ENCODE measurements at places on chromosomes 12 and 14.

DNA sequence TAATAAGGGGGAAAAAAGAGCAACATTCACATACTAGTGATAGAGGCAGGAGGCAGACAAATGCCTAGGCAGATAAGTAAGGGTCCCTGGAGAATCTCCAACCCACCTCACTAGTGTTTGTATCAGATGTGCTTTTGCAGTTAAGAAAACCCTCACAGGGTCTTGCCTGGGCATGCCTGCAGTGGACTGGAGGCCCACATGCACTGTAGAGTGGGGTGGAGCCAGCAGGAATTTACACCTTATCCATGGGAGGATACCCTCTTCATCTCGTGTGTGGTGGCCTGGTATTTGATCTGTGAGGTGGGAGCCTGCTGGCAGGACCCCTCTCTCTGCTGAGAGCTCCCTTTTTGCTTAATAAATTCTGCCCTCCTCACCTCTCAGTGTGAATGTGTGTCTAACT is 238.0 kb upstream of the SLC16A7 start:
- DNase-seq = no peak

DNA sequence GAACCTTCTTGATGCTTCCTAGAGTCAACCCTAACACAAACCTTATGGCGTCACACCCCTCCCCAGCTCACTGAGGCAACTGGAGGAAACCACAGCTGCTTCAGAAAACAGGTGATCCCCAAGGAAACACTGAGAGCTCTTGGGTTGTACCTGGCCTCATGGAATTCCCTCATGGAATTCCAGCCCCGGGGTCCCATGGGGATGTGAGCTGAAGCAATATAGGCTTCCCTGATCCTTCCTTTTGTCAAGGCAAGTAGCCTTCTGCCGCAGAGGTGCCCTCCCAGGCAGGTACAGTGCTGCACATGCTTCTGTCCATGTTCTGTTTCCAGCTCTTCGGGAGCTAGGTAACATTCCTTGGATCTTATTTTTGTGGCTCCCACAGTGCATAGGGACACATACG is 47.3 kb downstream of the TSPAN11 start:
- no peak for DNase-seq

GRCh38 chr12:92582475-92582874 is 120.3 kb upstream of the PLEKHG7 start:
- DNase-seq = no peak

GRCh38 chr12:56110571-56110970 is 5.9 kb upstream of the RPL41 start:
- no peak for DNase-seq

DNA sequence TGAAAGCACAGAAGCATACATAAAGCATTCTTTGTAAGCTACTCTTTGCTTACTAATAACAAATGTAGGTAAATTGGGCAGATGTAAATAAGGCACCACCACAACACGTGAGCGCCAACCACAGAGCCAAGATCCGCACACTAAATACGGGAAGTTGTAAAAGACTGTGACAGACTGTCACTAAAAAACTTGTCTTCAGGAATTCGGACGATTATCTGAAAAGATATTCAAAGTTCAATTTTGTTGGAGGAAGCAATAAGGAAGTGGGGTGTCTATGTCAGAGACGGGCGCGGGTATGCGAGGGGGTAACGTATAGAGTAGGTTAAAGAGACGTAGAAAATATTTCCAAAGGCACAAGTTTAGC is 1.5 kb upstream of the HSP90B1 start:
- DNase-seq = peak; percentile 24

- DNase-seq = no peak
Measured at GRCh38 chr14:73455294-73455693, 3.1 kb downstream of the NUMB start.

DNA sequence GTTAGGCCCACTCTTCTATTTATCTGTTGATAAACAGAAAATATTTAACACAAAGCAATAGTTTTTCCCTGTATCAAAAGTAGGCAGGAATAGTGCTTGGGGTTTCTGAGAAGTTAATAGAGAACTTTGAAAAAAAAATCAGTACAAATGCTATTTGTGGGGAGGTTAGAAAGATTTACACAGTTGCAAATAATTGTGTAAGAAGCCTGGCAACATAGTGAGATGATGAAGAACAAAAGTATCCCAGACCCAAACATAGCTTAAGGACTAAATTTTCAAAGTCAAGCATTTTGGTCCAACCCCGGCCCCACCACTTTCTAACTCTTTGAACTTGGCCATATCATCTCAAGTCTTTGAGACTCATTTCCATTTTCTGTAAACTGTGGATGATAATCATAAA is 687.5 kb upstream of the TMEM132C start:
- DNase-seq = no peak

DNA sequence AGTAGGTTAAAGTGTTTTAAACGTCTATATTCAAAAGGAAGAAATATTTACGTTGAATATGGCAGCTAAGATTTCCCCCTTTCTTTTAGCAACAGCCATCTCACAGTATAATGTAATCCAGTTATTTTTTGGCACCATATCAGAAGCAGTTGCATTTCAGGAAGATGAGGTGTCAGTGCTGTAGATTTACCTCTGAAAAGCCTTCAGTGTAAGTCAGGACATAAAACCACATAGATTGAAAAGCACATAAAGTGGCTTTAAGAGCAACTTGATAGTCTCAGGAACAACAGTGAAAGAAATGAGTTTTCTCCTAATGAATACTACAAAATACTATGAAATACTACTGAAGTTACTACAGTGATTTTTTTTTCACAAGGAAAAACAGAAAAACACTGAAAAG is 6.9 kb downstream of the MLH3 start:
- no peak for DNase-seq

DNA sequence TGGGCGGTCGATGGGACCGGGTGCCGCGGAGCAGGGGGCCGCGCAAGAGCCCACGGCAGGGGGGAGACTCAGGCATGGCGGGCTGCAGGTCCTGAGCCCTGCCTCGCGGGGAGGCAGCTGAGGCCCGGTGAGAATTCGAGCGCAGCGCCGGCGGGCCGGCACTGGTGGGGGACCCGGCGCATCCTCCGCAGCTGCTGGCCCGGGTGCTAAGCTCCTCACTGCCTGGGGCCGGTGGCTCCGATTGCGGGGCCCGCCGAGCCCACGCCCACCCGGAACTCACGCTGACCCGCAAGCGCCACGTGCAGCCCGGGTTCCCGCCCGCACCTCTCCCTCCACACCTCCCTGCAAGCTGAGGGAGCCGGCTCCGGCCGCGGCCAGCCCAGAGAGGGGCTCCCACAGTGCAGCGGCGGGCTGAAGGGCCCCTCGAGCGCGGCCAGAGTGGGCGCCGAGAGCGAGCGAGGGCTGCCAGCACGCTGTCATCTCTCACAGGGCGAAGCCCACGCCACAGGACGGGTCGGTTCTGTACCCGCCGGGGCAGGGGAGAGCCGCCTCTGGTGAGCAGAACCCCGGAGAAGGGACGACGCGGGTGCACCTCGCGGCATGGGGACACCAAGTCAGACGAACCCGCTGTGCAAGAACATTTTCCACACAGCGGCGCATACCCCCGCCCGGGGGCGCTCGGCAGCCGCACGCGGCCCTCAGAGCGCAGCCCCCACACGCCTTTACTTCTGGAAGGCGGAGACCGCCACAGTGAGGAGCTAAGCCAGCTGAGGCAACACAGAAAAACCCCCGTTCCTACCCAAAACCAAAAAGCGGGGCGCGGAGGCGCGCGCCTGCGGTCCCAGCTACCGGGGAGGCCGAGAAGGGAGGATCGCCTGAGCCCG is 1.2 kb upstream of the SIVA1 start:
- no peak for DNase-seq

- no peak for DNase-seq
Measured at GRCh38 chr12:10802587-10802986, at the start of gene TAS2R7. TSS of gene TAS2R7 (minus strand) at chr12:10802627. CDS start at chr12:10802570, 57 bp downstream.

GRCh38 chr12:113386866-113387566 is 16.7 kb downstream of the SDS start:
- no peak for DNase-seq

DNA sequence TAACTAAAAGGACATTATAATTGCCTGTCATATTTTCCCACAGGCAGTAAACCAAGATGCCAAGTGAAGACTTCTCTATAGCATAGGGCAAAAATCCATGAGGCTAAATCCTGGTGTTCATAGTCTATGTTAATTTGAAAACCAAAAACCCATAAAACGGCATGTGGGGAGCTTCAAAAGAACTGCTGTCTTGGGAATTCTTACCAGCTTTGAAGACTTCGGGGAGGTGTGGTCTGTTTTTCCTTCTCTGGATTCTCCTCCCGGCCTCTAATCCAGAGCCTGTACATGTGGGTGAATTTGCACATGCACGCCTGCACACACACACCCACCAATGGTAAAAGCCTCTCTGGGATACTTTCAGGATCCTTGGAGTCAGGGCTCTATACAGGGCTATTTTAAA is 61.9 kb upstream of the IFNG-AS1 start:
- DNase-seq = no peak

- DNase-seq = no peak
Measured at GRCh38 chr12:115335594-115335993, 651.6 kb upstream of the TBX3 start.

DNA sequence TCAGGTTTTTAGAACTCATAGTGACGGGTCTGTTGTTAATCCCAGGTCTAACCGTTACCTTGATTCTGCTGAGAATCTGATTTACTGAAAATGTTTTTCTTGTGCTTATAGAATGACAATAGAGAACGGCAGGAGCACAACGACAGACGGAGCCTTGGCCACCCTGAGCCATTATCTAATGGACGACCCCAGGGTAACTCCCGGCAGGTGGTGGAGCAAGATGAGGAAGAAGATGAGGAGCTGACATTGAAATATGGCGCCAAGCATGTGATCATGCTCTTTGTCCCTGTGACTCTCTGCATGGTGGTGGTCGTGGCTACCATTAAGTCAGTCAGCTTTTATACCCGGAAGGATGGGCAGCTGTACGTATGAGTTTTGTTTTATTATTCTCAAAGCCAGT is 34.4 kb downstream of the PSEN1 start:
- DNase-seq = no peak

- no peak for DNase-seq
Measured at GRCh38 chr14:28755198-28755815, 11.3 kb upstream of the FOXG1 start.

DNA sequence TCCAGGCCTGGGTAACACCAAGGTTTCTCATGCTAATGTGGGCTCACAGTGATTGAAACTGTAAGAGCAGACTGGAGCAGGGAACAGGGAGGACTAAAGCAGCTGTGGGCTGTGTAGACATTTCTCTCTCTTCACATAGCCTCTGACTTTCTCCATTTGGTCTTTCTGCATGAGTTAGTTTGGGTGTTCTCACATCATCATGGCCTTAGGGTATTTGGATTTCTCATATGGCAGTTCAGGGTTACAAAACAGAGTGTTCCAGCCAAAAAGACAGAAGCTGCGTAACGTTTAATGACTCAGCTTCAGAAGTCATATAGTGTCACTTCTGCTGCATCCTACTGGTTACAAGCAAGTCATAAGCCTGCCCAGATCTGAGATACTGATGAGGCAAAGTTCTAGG is 52.0 kb upstream of the OSBPL8 start:
- DNase-seq = no peak

DNA sequence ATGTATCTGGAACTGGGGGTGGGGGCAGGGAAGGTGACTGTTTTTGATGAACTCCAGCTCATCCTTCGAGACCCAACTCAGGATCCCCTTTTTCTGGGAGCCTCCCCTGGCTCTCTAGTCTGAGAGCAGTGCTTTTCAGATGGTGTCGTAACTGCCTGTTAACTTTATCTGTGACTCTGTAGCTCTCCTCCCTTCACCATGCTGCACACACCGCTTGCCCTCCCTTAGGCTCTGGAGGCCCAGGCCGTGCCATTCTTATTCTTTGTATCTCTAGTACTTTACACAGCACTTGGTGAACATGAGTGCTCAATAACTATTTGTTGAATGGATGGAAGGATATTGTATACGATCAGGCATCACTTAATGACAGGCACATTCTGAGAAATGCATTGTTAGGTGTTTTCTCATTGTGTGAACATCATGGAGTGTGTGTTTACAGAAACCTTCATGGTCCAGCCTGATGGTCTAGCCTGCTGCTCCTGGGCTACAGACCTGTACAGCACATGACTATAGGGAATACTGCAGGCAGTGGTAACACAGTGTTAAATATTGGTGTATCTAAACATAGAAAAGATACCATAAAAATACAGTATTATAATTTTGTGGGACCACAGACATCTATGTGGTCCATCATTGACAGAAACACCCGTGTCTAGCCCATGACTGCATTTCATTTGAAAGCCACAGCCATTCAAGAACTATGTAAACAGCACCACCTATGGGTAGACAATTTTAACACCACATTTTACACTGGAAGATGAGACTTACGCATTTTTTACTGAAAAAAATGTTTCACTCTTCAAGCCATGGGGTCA is 91.8 kb downstream of the EML1 start:
- DNase-seq = no peak
